NCI-H69 (cell line): ENCODE measurements at places on chromosomes 5 and 9.

- DNase-seq, result no peak
Measured at GRCh38 chr5:175694371-175695160, 36.7 kb downstream of the HRH2 start.

GRCh38 chr5:65198456-65199120, 283.1 kb downstream of the ADAMTS6 start:
- DNase-seq, result no peak

GRCh38 chr9:38385896-38386295, 6.6 kb upstream of the ALDH1B1 start:
- no peak for DNase-seq

DNA sequence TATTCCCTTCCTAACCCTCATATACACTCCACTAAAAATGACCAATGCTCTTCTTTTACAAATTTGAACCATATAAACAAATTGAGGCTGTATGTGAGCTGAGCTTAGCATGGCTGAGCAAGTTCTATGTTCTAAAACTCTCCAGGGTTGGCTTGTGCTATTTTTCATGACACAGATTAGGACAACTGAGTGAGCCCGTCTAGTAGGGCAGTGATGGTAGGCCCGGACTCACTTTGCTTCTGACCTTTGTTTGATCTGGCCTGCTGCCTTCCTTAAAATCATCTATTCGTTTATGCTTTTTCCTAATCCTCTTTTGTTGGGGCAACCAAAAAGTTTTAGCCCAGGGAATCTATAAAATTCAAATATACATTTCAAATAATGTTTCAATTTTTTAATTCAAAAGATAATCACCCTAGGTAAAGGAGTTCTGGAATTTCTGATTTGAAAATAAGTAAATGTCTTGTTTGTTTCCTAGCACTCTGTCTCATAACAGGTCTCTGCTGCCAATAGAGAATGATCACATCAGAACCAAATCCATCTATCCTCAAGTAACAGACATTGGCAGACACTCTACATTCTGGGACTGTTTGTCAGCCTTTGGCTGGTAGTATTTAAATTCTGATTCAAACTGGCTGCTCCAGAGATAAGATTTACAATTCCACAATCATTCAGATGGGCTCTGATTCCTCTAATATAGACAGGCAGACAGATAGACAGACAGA, 217.0 kb upstream of the TARS1 start:
- DNase-seq, result no peak

- no peak for DNase-seq
Measured at GRCh38 chr5:173726846-173727557, 110.6 kb upstream of the BOD1 start.
